ENCODE measurements at places on chromosomes 6 and 20. TPM values are rescaled to one million over a fixed set of nuclear protein-coding genes. Genes with fewer than 3 reads are reported as not detected.

STMN3 gene
- total RNA-seq: 1.5 TPM

IMPG1 gene
- not detected for total RNA-seq

C20orf96 gene
- total RNA-seq: 2.0 TPM

GSTA3 gene
- not detected for total RNA-seq

NKX2-2 gene
- not detected for total RNA-seq

TMC2 gene
- not detected for total RNA-seq

SAMD3 gene
- total RNA-seq: 0.30 TPM

ZKSCAN3 gene
- total RNA-seq: 2.4 TPM

ENPP1 gene
- 49.1 TPM for total RNA-seq

RCAN2 gene
- total RNA-seq: 1.2 TPM

NMBR gene
- total RNA-seq: not detected

THBD gene
- total RNA-seq: 2.2 TPM

Data from left lobe of liver (tissue), 2 donors.